ENCODE measurements at places on chromosomes 1 and 21. TPM values are rescaled to one million over a fixed set of nuclear protein-coding genes. Genes with fewer than 3 reads are reported as not detected.

Gene BRINP3
- total RNA-seq = not detected

GRCh38 chr1:203661572-203661971 is 34.9 kb downstream of the ATP2B4 start:
- no peak for DNase-seq

DNA sequence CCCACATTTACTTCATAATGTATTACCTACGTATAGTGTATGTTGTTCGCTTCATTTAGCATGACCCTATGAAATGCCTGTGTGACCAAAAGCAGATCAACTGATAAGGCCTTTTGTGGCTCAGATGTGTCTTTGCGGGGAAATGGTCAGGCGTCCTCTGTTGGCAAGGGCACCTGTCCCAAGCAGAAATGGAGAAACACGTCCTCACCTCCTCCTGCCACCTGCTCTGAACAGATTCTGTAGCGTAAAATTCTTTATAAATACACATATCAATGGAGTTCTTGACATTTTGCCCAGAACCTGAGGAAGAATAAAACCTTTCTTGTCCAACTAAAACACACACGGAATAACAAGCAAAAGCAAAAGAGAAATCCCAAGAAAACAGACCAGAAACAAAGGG is 417.9 kb downstream of the KIF26B start:
- no peak for DNase-seq

- DNase-seq = no peak
Measured at GRCh38 chr21:39094847-39095579, 88.2 kb downstream of the PSMG1 start.

DNA sequence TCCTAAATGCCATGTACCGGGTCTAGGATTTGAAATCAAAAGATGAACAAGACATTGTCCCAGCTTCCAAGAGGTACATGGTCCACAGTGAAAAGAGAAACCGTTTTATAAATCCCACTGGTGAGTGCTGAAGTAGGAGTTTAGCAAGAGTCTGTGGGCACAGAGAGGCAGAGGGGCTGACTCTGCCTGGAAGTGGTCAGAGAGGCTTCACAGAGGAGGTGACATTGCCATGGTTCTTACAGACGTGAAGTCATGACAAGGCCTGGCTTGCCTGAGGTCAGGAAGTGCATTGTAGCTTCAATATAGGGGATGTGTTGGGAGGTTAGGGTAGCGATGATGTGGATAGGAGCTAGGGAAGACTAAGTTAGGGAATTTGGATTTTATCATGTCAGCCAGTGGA is 28.4 kb downstream of the MAPKAPK2 start:
- DNase-seq = no peak

DNA sequence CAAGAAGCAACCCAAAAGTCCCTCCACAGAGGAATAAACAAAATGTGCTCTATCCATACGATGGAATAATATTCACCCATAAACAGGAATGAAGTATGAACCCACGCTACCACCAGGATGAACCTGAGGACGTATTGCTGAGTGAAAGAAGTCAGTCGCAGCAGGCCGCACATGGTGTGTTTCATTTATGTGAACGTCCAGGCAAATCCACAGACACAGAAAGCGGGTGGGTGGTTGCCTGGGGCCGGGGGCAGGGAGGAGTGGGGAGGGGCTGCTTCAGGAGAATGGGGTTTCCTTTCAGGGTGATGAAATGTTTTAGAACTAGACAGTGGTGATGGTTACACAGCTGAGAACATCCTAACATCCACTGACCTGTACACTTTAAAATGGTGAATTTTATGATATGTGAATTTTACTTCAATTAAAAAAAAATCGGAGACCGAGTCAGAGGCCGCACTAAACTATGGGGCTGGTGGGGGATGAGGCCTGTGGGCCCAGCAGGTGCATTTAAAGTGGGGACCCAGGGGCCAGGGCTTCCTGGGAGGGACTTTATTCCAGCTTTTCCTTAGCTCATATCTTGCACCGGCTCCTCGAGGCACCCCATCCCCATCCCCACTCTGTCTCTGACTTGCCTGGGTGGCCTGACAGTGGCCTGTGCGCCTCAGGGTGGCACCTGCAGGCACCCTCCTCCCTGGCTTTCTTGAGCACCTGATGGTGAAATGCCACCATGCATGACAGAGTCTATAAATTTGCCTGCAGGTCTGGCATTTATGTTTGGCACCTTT is 392.6 kb upstream of the VAMP3 start:
- no peak for DNase-seq

DNA sequence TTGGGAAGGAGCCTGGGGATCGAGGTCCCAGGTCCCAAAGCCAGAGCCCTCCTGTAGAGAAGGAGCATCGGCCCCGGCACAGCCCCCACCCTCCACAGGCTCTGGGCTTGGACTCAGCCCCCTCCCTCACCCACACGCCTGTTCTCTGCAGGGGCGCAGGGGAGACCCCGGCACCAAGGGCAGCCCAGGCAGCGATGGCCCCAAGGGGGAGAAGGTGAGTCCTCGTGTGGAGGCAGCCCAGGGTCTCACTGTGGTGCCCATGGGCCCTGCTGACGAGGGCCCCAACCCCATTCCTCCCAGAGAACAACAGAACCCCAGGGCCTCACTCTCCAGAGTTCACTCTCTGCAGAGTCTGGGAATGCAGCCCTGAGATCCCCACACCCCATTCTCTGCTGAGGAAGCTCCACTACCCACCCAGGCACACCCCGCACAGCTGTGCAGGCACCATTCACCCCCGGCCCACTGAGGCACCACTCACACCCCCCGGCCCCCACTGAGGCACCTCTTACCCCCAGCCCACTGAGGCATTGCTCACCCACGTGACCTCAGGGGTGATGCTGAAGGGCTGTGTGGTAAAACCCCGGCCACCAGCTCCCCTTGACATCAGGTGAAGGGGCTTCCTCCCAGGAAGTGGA is 21.8 kb downstream of the COL6A2 start:
- DNase-seq = peak; percentile 14
